Motor neuron (in vitro differentiated cells): ENCODE measurements at places on chromosomes 2 and 18. TPM values are rescaled to one million over a fixed set of nuclear protein-coding genes. Genes with fewer than 3 reads are reported as not detected.
A peak's percentile ranks its signal among the peaks of the same experiment; 100 is the strongest.

- ATAC-seq, result no peak
Measured at GRCh38 chr2:119385466-119385865, 18.7 kb downstream of the DBI start.

GRCh38 chr2:117771969-117772630 lies 42.4 kb upstream of the DDX18 start:
- peak; percentile 45 for ATAC-seq

GRCh38 chr2:86623043-86623493 lies 597 bp downstream of the RNF103 start:
- ATAC-seq, result no peak

DNA sequence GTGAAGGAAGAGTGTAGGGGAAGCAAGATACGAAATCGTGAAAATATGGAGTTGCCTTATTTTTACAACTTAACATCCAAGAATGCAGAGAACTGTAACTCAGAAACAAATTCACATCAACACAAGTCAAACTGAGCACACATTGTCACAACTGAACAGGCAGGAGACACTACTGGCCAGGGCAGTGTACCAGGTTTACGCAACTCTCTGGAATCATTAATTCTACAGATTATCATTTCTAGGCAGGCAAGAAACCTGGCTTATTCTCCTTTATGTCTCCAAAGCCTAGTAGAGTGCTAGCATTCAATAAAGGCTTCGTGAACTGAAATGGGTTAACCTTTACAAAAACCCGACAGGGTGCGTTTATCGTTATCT lies 584 bp downstream of the COA5 start:
- ATAC-seq, result no peak

DNA sequence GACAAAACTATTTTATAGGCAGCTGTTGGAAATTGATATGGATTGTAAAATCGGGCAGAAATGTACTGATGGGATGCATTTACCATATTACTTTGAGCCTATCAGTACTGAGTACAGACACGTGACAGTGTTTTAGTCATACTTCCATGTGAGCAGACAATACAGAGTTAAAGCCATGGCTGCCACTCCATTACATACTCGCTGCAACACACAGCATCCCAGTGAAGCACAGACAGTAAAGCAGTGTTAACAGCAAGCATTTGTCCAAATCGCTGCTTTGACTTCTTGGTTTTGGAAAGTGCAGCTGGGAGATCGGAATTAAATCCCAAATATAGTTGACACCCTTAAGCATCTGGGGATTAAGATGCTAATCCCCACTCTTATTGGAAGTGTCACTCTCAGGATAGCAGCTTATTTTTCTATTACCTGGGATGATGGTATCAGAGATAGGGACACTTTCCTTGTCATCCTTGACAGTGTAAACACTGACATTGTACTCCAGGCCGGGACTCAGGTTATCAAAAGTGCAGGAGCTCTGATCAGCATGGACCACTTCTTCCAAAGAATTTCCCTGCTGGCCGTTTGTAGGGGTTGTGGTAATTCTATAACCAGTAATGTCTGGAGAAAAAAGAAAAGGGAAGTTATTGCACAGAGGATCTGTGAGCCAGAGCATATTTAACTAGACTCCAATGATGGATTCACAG lies 41.6 kb downstream of the FN1 start:
- ATAC-seq, result no peak

GRCh38 chr2:118089139-118089800 lies 999 bp downstream of the INSIG2 start:
- no peak for ATAC-seq

GRCh38 chr18:3554811-3555427 lies 104.9 kb downstream of the TGIF1 start:
- no peak for ATAC-seq

DNA sequence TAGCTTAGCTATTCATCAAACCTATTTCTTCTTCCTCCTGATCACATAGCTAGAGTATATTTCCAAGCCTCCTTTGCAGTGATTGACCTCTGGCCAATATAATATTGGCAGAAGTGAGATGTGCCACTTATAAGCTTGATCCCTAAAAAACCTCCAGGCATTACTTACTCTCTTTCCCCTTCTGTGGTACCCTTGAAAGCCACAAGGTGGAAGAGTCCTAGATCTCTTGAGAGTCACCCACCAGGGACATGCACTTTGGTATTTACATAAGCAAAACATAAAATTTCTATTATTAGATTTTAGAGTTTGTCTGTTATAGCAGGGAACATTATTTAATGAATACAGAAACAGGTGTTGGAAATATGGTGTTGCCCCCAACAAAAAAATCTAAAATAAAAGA lies 112.0 kb downstream of the EXOC6B start:
- no peak for ATAC-seq

DNA sequence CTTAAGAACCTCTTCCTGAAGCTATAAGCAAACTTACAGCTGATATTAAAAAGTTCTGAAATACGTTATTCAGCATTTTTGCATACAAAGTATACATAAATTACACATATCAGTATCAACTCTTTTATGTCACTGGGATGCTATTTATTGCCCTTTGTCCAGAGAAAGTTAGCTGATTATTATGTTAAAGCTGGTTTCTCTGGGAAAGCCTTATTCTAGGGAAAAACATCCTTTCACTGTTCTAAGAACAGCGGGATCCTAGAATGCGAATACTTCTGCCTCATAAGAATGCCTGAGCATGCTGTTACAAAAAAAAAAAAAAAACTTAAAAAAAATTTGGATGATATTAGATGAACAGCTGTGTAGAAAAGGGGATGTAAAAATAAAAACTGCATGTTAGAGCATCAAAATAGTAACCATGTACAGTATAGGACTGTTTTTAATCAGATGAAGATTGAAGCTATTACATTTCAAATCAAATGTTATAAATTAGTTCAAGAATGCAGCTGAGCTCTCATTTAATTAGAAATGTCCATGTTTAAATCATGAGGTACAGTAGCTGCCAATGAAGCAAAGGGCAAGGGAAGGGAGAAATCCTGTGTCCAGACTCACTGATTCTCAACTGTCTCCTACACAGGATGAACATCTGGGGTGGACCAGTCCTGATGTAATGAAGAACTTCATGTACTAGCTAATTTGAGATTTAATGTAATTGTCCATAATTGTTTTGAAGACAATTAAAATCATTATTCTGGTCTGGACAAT lies 8.2 kb downstream of the FTCDNL1 start:
- no peak for ATAC-seq

DNA sequence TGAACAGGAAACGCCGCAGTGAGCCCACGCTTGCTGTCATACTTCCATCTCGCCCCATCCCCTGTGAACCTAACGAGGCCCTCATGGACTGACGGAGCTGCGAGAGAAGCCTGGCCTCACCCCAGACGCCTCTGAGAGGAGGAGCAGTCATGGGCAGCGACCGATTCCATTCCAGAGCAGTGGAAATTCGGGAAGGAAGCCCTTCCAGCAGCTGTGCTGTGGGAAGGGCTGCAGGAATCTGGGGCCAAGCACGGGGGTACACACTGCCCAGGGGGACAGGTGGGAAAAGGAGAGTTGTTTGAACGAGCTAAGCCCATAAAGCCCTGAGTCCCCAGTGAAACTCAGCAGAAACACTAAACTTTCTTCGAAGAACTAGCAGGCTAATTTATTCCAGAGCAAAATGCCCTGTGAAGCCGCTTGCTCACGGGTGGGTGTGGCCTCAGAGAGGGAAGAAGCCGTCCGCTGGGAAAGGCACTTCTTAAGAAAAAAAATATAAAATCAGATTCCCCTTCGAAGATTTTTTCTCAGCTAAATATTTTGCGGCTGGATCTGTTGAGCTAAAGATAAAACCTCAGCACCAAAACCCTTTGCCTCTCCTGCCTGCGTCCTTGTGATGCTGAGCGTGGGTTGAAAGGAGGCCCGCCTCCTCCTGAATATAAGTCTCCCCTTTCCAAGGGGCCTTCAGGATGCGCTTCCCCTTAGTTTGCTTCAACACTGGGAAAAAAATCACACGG lies 38.2 kb downstream of the ANKMY1 start:
- no peak for ATAC-seq

GRCh38 chr2:233497692-233498091 lies 68.9 kb downstream of the USP40 start:
- ATAC-seq, result no peak

DNA sequence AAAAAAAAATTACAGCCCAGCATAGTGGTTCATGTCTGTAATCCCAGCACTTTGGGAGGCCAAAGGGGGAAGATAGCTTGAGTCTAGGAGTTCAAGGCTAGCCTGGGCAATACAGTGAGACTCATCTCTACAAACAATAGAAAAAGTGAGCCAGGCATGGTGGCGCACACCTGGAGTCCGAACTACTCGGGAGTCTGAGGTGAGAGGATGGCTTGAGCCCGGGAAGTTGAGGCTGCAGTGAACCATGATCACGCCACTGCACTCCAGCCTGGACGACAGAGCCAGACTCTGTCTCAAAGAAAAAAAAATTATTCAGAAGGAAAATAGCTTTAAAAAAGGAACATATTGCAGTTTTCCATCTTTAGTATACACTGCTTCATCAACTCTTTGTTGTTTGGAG lies 47.8 kb downstream of the CYP27C1 start:
- no peak for ATAC-seq

DNA sequence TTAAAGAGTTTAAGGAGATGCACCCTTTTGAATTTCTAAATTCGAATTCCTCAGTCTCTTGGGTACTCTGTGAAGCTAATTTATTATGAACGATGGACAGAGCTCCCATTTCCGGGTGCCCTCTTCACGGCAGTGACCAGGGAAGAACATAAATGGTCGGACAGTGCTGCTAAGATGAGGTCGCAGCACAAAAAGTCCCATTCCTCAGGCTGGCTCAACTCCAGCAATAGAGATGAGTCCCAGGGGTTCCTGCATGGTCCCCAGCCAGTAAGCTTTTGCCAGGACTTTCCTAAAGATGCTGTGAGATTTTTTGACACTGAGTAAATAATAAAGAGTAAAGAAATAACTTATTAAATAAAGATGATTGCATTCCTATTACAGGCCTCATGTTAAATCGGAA lies 43.0 kb upstream of the STK39 start:
- no peak for ATAC-seq

Gene ACMSD
- total RNA-seq, result 0.37 and 0.47 TPM in 2 replicates

Gene IL1RL2
- total RNA-seq, result not detected in 2 replicates

Gene TBR1
- total RNA-seq, result 0.45 and 0.53 TPM in 2 replicates

Gene CDK5R2
- total RNA-seq, result 0.15 and 0.54 TPM in 2 replicates
